ENCODE measurements at places on chromosomes 2 and 18.

DNA sequence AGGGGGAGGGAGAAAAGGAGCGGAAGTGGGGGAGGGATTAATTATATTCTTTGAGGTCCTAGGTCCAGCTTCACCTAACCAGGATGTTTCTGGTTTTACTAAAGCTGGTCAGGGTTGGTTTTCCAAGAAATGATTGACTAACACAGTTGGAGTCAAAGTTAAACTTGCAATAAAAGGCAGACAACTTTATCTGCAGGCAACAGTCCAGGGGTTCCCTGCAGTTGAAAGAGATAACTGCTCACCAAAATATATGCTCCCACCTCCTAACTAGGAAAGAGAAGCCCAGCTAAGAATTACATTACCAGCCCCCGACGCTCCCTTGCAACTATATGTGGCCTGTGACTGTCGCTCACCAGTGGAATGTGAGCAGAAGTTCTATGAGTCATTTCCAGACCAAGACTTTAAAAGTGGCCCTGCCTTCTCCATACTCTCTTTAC, 140.0 kb upstream of the PKDCC start:
- no peak for DNase-seq

GRCh38 chr18:3983351-3983969, 471.6 kb downstream of the DLGAP1 start:
- DNase-seq, result no peak

- DNase-seq, result no peak
Observed at GRCh38 chr2:163185160-163185559, 346.6 kb upstream of the KCNH7 start.

DNA sequence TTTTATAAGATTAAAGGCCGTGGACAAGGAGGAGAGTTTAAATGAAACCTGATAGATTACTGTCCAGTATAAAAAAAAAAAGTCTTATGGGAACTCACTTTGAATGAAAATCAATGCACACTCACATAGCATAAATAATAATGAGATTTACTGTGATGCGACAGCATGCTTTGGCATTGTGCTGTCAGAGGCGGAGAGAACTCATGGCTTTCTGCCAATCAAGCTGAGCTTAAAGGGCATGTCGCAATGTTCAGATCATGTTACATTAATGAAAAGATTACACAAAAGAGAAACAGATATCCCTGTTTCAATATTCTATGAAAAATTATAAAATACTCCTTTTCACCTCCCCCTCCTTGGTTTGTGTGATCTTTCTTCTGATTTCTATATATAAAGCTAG, 310.8 kb downstream of the ERBB4 start:
- DNase-seq, result no peak

DNA sequence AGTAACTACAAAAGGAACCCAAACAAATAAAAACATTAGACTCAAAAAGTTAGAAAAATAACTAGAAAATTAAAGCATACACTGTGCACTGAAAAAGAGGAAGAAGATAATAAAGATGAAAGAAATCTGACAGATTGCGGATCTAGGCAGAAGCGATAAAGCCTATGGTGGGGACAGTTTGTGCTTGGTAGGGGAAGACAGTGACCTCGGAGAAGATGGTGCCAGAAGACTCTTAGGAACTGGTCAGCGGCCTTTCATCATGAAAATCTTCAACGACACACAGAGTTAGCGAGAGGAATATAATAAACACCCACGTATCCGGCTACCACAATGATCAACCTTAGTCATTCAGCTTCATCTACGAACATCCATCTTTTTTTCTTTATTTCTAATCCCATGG, 180.5 kb downstream of the HDAC4 start:
- no peak for DNase-seq
